ENCODE measurements at places on chromosomes 16 and 17.

- peak; percentile 55 for DNase-seq
Measured at GRCh38 chr16:58021661-58022551, 3.6 kb upstream of the MMP15 start.

GRCh38 chr16:85759136-85759535 lies 8.2 kb upstream of the C16orf74 start:
- DNase-seq, result no peak

GRCh38 chr16:89696670-89697128 lies 4.8 kb downstream of the SPATA2L start:
- DNase-seq, result no peak

DNA sequence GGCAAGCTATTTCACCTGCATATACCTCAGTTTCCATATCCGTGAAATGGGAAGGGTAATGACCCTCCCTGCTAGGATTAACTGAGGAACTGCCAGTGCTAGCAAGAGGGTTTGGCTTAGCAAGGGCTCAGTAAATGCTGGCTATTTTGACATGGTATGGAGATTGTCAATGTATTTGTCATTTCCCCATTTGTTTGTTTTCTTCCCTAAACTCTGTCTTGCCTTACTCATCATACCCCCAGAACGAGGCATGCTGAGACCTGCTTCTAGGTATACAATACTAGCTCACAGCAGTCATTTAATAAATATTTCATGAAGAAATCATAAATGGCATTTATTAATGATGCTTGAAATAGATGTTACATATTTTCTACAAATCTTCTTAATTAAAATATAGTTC lies 124.0 kb downstream of the DYNLRB2 start:
- DNase-seq, result no peak

DNA sequence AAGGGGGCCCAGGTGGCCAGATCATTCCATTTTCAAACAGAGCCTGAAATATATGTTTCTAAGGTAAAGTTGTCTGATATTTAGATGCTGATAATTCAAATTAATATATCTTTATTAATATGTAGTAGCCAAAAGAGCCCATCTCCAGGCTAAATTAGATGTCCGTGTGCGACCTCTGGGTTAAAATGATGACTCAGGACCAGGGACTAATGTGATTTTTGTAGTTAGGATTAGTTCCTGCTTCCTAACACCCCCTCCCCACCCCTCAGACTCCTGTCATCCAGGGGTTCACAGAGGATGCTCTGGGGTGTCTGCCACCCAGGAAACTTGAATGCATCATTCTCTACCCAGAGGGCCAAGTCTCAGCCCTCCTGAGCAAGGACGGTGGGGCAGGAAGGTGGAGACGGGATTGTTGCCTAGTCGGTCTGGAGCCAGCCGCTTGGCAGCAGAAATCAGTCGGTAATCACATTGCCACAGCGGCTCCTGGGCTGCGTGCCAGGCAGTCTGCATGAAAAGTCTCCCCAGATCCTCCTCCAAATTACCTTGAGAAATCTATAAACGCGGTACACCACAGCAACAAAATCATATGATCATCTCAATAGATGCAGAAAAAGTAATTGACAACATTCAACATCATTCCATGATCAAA lies 29.8 kb downstream of the CNGB1 start:
- DNase-seq, result peak; percentile 80

DNA sequence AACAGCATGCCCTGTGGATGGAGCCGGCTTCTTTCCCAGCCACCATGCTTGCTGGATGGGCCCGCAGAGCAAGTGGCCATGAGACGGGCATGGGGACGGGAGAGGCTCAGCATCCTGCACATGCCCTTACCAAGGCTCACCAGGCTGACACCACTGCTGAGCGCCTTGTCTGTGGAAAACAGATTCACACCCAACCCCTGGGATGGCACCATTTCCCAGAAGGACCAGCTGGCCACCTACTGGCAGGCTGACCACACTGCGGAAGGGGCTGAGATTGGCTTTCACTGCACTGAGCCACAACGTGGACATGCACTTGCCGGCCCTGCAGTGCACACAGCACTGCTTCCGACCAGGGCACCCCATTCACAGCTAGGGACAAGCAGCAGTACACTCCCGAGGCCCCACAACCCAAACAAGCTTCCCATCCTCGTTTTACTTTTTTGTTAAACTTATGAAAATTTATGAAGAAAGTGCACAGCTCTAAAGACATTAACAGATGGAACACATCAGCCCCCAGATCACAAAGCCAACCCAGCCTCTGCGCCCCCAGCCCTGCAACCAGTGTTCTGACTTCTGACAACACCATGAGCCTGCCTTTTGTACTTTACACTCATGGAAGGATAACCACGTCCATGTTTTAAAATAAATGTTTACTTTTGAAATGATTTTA lies 13.9 kb upstream of the KRTAP17-1 start:
- DNase-seq, result peak; percentile 63

- DNase-seq, result peak; percentile 14
Measured at GRCh38 chr16:55001931-55002330, 71.3 kb downstream of the IRX5 start.

DNA sequence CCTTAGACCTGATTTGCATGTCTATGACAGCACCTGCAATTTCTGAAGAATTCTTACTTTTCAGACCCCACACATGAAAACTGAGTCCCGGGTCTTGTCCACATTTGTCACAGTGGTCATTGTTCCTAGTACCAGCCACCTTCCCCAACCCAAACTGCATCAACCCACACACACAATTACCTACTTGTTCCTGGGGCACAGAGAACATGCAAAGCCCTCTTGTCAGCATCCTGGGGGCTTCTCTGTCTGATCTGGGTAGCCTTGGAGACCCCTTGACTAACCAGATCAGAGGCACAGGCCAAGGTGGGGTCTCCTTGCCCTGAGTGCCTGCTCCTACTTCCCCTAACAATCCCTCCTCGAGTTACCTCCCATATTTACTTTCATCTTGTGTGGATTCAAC lies 36.7 kb upstream of the PIK3R6 start:
- no peak for DNase-seq

DNA sequence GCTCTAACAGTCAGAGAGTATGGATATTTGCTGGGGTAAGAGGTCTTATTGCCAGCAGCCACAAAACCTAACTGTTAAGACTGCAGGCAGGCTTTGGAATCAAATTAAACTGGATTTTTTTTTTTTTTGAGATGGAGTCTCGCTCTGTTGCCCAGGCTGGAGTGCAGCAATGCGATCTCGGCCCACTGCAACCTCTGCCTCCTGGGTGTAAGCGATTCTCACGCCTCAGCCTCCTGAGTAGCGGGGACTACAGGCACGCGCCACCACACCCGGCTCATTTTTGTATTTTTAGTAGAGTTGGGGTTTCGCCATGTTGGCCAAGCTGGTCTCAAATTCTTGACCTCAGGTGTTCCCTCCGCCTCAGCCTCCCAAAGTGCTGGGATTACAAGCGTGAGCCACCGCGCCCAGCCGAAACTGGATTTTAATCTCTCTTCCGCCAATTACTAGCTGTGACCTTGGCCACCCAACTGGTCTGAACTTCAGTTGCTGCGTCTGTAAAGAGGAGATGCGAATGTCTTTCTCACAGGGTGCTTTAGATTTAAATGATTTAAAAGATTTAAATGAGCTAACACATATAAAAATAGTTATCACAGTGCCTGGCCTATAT lies 842 bp downstream of the MRPL10 start:
- no peak for DNase-seq
